Trophoblast cell (in vitro differentiated cells and primary cell): ENCODE measurements at places on chromosomes 3 and 15.

DNA sequence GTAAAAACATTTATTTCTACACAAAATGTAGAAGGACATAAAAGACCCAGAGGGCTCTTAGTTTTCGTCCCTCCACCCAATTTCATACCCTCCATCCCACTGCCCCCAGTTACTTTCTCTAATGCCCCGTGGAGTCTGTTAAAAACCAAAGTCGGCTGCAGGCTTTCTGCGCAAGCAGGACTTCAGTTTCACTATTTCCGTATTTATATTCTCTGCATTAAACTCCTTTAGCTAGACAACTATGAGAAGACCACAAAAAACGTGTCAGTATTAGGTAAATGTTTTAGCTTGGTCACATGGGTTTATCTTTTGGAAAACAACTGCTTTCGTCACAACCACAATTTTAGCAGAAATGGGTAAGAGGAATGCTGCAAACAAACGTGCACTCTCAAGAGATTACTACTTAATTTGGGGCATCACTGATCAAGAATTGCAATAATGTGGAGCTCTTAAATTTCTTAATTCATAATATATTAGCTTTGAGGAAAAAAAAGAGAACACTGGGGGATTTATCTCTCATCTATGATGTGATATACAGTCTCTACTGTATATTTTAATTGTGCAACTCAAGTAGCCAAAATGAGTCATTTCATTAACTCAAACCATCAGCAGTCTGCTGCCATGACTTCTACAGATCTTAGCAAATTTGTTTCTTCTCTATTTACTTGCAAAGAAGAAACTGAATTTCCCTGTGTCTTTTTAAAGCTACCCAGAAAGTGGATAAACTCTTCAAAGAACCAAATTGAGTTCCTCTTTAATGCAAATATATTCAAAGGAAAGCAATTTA lies 740 bp upstream of the NSMCE3 start:
- DNase-seq = no peak

GRCh38 chr3:64028754-64029153 lies 5.5 kb upstream of the PSMD6 start:
- DNase-seq = no peak

DNA sequence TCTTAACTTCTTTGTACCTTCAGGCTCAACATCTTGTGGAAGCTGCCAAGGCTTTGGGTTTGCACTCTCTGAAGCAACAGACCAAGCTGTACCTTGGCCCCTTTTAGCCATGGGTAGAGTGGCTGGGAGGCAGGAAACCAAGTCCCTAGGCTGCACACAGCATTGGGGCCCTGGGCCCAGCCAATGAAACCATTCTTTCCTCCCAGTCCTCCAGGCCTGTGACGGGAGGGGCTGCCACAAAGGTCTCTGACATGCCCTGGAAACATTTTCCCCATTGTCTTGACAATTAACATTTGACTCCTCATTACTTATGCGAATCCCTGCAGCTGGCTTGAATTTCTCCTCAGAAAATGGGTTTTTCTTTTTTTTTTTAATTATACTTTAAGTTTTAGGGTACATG lies 253.1 kb upstream of the GADL1 start:
- DNase-seq = no peak

- no peak for DNase-seq
These were observed 83.4 kb upstream of the BHLHE40 start for GRCh38 chr3:4895838-4896237.

DNA sequence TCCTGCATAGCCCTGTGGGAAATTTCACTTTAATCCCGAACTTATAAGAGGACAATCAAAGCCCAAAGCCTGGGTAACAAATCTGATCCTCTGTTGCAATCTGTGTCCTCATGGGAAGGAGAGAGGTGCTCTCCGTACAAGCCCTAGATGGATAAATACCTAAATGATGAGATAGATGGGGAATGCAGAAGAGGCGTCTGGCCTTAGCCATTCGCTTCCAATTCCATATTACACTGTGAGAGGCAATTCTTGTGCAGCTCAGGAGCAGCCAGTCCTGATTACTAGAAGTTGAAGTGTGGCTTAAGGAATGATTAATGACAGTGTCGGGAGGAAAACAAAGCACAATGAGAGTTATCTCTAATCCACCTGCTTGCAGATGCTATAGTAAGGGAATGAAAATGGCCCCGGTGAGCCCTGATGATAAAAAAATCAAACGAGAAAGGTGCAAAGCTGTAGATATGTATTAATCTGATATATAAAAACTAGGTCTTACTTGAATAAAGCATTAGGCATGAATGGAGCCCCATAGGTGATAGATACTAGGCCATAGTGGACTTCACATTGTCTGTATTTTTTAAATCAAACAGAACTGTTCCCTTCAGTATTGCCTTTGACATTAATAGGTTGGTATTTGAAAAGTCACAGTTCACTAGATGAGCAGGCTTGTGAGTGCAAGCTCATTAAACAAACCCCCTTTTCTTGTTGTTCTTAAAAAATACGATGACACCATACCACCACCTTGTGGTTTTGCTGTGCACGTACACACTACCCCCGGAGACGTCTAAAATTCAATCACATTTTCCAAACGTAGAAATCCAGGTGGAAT lies 54.2 kb upstream of the TMCO5A start:
- no peak for DNase-seq

GRCh38 chr3:14534516-14535191 lies 5.5 kb downstream of the GRIP2 start:
- no peak for DNase-seq

DNA sequence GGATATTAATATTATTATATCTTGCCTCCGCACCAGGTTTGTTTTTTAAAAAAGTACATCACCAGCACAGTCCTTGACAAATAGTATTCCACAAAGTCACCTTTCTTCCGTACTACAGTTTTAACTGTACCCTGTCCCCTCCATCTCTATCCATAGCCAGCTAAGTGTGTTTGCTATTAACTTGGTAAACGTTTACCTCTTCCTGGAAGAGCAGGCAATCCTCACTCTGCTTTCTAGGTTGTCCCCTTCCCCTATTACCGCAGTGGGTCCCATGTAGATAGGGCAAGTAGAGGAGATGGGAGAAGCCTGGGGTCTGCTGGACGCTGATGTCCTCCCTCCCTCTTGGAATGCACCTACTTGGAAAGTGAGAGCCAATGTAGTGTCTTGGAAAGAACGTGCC lies 83.9 kb upstream of the ETV5 start:
- no peak for DNase-seq

DNA sequence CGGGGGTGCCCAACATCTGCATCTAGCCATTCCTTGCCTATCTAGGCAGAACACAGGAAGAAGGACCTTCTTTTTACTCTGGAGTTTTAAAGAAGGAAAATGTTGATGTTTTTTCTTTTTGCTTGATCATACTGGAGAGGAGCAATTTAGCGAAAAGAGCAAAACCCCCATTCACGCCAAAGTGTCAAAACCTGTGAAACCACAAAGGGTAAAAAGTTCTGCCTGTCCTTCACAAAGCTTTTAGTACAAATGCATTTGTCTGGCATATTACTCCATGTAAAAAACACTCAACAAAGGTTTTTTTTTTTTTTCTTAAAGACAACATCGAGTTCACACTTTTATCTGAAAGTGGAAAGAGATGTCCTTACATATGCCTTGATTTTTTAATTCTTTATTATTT lies 214.2 kb upstream of the MRPL3 start:
- no peak for DNase-seq

- no peak for DNase-seq
These were observed 9.1 kb downstream of the MESP2 start for GRCh38 chr15:89785064-89785773.

GRCh38 chr3:38383156-38383875 lies 36.7 kb downstream of the XYLB start:
- DNase-seq = no peak

GRCh38 chr3:172658344-172659245 lies 52.3 kb downstream of the NCEH1 start:
- no peak for DNase-seq

GRCh38 chr15:96692826-96693225 lies 362.3 kb downstream of the NR2F2 start:
- DNase-seq = no peak
